ENCODE measurements at places on chromosomes 11 and 22.

- DNase-seq = no peak
Observed at GRCh38 chr11:78210000-78210608, 21.4 kb downstream of the USP35 start.

DNA sequence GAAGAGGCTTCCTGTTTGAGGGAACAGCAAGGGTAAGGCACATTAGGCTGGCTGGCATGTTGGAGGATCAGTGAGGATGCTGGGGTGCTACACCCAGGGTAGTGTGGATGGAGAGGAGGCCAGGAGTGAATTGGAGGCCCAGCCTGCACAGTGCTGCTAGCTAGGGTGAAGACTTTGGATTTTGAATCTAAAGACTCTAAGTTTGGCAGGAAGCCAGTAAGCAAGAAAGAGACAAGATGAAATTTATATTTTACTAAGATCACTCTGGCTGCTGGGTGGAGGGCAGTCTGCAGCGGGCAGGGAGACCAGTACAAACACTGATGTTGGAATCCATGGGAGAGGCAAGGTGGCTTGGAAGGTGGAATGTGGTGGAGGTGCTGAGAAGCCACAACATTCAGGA is 43.6 kb downstream of the TSPAN18 start:
- DNase-seq = no peak

- DNase-seq = no peak
Observed at GRCh38 chr11:8531982-8532381, 62.0 kb downstream of the STK33 start.

- DNase-seq = no peak
Observed at GRCh38 chr11:113351480-113351879, 36.1 kb upstream of the ANKK1 start.

GRCh38 chr22:38869663-38870062 is 2.4 kb downstream of the CBX6 start:
- DNase-seq = no peak

GRCh38 chr22:27990879-27991278 is 71.8 kb upstream of the PITPNB start:
- DNase-seq = no peak

GRCh38 chr11:108008656-108009496 is at the start of gene CUL5:
Gene CUL5 (plus strand): TSS chr11:108008898. CDS start chr11:108009349, 451 bp downstream.
- peak; percentile 87 for DNase-seq

DNA sequence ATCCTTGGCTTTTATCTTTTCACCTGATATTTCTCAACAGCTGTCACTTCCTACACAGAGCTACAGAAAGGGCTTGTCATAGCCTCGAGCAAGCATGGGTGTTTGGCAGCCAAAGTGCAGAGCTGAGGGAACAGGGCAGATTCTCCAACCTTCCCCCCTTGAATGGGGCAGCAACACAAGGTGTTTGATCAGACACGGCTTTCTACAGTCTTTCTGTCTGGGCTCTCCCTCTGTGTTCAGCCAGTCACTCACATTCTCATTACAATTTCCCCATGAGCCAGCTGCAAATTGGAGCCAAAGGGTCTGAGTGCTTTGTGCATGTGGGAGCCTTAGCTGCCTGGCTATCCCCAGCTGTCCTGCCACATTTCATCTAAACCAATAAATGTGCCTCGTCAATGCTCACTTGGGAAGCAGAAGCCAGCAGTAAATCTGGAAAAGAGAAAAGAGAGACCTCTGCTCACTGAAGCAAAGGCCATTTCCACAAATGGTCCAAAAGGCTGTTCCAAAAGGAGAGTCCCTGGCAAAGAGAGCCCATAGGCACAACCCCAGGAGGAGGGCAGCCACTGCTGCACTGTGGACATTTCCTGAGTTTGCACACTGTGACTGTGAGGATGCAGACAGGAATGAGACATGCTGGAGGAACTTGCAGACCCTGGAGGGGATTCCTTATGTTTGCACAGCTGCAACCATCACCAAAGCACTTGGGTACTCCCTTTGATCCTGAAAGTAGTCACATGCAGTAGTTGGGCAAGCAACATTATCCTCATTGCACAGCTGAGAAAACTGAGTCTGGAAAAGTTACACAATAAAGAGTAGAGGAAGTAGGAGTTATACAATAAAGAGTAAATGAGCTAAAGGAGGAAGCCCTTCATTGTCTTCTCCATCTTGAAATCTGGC is 186.8 kb downstream of the FAM181B start:
- no peak for DNase-seq
